ENCODE measurements at places on chromosomes 16 and 17. TPM values are rescaled to one million over a fixed set of nuclear protein-coding genes. Genes with fewer than 3 reads are reported as not detected.

GRCh38 chr16:54174201-54174600, 112.4 kb downstream of the IRX3 start:
- no peak overlapping the region for H3K27ac ChIP-seq
- no peaks in the 10 kb centered on the region for H3K36me3 ChIP-seq
- no peaks in the 10 kb centered on the region for H3K4me1 ChIP-seq
- H3K27me3 ChIP-seq: no peaks in the 10 kb centered on the region
- no peak overlapping the region for H3K4me3 ChIP-seq

- H3K36me3 ChIP-seq: peaks cover 78% of the 10 kb centered on the region
- no peaks in the 10 kb centered on the region for H3K27me3 ChIP-seq
- no peak overlapping the region for H3K4me3 ChIP-seq
- peak; percentile 4 for DNase-seq
Observed at GRCh38 chr17:82930924-82931698, 91.3 kb upstream of the ZNF750 start.

- peaks cover 5% of the 10 kb centered on the region for H3K27me3 ChIP-seq
- no peaks in the 10 kb centered on the region for H3K36me3 ChIP-seq
- no peaks in the 10 kb centered on the region for H3K4me1 ChIP-seq
- no peak for DNase-seq
- H3K27ac ChIP-seq: no peak overlapping the region
- no peak overlapping the region for H3K4me3 ChIP-seq
Observed at GRCh38 chr16:49349446-49350168, 24.0 kb upstream of the C16orf78 start.

DNA sequence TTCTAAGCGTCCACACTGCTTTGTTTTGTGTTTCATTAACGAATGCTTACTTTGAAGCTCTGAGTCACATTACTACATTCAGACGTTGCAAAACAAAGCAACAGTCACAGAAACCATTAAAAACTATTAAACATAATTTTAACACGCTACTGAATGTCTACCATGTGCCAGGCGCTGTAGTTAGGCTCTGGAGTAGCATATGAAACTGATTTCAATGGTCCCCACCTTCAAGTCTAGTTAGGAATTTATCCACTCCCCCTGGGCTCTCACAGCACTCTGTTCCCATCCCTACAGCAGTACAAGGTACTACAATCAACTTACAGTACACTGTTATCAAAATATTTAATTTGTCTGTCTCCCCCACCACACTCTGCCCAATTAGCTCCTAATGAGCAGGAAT, 631 bp downstream of the UTP6 start:
- peak overlapping the region; percentile 94 for H3K4me3 ChIP-seq
- peaks cover 38% of the 10 kb centered on the region for H3K36me3 ChIP-seq
- peak overlapping the region; percentile 86 for H3K27ac ChIP-seq
- H3K4me1 ChIP-seq: no peaks in the 10 kb centered on the region

DNA sequence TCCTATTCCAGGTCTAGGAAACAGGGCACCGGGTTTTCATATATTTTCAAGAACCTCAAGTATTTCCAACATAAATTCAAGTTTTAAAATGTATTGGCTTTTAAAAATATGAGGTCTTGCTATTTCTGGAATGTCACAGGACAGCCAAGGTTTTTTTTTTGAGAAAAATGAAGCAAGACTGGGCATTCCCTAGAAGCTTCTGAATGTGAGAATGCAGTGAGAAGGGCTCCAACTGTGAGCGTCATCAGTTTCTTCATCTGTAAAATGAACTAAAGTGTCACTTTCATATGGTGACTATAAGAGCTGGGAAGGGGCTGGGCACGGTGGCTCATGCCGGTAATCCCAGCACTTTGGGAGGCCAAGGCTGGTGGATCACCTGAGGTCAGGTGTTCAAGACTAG, 455.8 kb upstream of the MAF start:
- no peaks in the 10 kb centered on the region for H3K27me3 ChIP-seq
- no peak overlapping the region for H3K27ac ChIP-seq
- no peaks in the 10 kb centered on the region for H3K4me1 ChIP-seq
- H3K4me3 ChIP-seq: no peak overlapping the region
- no peak for DNase-seq

DNA sequence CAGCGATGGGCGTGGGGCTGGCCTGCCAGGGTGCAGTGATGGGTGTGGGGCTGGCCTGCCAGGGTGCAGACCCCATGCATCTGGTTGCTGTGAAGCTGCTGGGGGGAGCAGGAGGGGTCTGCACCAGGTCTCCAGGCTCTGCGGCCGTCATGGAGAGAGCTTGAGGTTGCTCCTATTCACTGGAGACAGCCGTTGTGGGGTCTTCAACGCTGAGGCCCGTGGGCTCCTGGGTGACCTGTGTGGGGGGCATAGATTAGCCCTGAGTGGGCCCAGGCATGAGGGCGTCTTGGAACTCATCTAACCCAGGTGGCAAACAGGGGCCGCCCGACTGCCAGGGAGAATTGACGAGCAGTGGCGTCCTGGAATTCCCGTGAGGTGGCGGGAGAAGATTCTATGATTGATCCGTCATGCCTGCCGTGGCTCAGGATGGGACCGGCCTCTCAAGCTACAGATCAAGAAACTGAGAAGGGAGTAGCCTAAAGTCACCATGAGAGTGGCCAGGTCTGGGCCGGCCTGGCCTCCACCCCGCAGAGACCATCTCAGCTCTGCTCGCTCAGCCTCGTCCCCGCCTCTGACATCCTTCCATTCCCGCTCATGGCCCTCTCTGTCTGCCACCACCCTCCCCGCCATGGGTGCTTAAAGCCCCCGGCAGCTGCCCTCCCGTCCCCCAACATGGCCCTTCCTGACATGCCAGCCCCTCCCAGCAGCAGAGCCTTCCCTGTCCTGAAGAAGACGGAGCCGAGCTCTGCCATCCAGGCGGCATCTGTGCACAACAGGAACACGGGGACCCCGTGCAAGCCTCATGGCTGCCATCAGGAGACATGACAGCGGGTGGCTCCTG, 50.7 kb upstream of the ACSF3 start:
- no peaks in the 10 kb centered on the region for H3K36me3 ChIP-seq
- H3K27ac ChIP-seq: no peak overlapping the region
- DNase-seq: peak; percentile 11
- H3K4me3 ChIP-seq: no peak overlapping the region
- peaks cover 26% of the 10 kb centered on the region for H3K27me3 ChIP-seq
- no peaks in the 10 kb centered on the region for H3K4me1 ChIP-seq

GRCh38 chr17:18856570-18856915, 1.4 kb upstream of the PRPSAP2 start:
- H3K4me3 ChIP-seq: peak overlapping the region; percentile 69
- DNase-seq: no peak
- no peaks in the 10 kb centered on the region for H3K27me3 ChIP-seq
- H3K36me3 ChIP-seq: no peaks in the 10 kb centered on the region
- peak overlapping the region; percentile 74 for H3K27ac ChIP-seq
- peaks cover 19% of the 10 kb centered on the region for H3K4me1 ChIP-seq

DNA sequence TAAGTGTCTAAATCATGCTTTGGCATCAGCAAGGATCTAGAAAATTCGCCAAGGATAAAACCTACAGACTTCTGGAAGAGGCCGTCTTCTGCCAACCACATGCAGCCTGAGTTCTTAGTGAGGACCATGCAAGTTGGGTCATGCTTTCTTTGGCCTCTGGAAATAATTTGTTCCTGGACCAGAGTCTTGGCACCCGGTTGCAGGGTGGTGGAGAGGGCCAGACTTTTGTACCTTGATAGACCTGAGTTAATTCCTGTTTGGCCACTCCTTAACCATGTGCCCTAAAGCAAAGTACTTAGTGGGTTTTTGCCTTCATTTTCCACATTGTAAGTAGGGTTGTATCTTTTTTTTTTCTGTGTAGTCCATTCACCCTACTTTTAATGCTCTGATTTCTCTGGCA, 283.4 kb upstream of the IRX5 start:
- H3K4me1 ChIP-seq: no peaks in the 10 kb centered on the region
- no peak overlapping the region for H3K27ac ChIP-seq
- no peaks in the 10 kb centered on the region for H3K27me3 ChIP-seq
- H3K36me3 ChIP-seq: no peaks in the 10 kb centered on the region
- no peak overlapping the region for H3K4me3 ChIP-seq
- DNase-seq: no peak

- H3K27me3 ChIP-seq: no peaks in the 10 kb centered on the region
- H3K4me3 ChIP-seq: no peak overlapping the region
- no peak for DNase-seq
- H3K27ac ChIP-seq: no peak overlapping the region
Observed at GRCh38 chr16:68041783-68042182, 18.7 kb downstream of the DUS2 start.

- no peaks in the 10 kb centered on the region for H3K36me3 ChIP-seq
- H3K4me3 ChIP-seq: peak within 1 kb of the TSS; percentile 69
- peak within 1 kb of the TSS; percentile 82 for H3K27ac ChIP-seq
- peaks cover 34% of the 10 kb centered on the region for H3K4me1 ChIP-seq
Observed at GRCh38 chr17:50129728-50130558, at the start of gene SAMD14. SAMD14 (minus strand) TSS chr17:50130160; CDS start chr17:50124959, 5,201 bp downstream.

DNA sequence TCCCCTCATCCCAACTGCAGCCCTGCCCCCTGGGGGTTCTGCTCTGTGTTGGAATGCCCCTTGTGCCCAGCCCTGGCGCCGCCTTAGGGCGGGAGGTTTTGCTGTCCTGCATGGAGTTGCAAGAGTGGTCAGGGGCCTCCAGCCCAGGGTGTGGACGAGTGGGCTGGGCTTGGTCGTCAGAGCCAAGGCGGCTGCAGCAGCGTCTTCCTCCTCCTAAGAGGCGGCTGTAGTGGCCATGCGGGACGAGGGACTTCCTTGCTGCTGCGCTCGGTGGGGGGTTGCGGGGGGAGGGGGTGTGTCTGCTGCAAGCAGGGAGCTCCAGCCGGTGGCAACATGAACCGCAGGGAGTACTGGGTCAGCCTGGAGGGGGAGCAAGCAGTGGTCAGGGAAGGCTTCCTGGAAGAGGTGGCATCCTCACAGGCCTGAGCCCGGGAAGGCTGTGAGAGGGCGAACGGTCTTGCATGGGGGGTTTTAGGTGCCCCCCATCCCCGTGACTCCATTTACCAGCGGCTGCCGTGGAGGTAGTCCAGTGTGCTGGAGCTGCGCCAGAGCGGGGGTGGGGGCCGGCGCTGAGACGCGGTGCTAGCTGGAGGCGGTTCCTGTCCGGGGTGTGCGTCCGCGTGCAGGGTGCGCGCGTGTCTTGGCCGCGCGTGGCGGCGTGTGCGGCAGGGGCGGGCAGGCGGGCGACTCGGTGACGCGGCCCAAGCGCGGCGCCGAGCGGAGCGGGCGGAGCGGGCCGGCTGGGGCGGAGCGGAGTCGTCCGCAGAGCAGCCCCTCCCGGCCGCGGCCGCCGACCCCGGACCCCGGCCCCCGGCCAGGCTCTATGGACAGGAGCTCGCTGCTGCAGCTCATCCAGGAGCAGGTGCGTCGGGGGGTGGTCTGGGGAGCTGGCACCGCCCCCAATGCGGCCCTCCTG, at the start of gene RHBDL1:
Gene RHBDL1, plus strand, starts transcription at position 704 of the 916 bp plus-strand sequence. Its CDS starts 120 bp downstream, at position 824.
- no peak for DNase-seq
- H3K4me1 ChIP-seq: peaks cover 7% of the 10 kb centered on the region
- H3K4me3 ChIP-seq: peak within 1 kb of the TSS; percentile 46
- H3K36me3 ChIP-seq: peaks cover 4% of the 10 kb centered on the region

DNA sequence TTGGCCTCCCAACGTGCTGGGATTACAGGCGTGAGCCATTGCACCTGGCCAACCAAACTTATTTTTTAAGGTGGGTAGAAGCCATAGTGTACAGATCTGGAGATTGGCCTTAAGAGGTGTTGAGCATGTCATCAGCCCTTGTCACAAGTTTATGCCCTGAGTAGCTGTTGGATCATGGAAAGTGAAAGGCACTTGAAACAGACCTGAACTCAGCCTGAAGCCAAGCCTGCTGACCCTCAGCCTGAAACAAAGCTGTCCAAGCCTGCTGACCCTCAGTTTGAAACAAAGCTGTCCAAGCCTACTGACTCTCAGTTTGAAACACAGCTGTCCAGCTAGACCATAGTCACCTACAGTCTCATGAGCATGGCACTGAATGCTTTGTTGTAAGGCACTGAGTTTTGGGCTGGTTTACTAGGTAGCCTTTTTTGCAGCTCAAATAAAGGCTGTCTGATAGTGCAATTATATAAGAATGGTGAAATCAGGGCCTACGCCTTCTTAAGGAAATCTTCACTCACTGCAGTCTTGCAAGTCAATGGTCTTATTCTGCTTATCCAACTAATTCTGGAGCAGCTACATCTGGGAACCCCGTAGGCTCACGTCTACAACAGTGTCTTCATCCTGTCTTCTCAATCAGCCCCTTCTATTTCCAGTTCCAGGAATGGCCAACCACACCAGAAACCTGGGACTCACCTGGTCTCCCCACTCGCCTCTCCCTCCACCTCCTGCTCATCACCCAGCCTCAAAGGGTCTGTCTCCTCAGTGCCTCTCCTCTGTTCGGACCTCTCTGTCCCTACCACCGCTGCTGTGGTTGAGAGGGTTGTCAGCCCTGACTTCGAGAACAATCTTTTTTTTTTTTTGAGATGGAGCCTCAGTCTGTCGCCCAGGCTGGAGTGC, 2.9 kb upstream of the NPIPB15 start:
- no peak overlapping the region for H3K4me3 ChIP-seq
- no peak for DNase-seq
- H3K27ac ChIP-seq: no peak overlapping the region
- no peaks in the 10 kb centered on the region for H3K4me1 ChIP-seq
- no peaks in the 10 kb centered on the region for H3K27me3 ChIP-seq
- H3K36me3 ChIP-seq: no peaks in the 10 kb centered on the region

DNA sequence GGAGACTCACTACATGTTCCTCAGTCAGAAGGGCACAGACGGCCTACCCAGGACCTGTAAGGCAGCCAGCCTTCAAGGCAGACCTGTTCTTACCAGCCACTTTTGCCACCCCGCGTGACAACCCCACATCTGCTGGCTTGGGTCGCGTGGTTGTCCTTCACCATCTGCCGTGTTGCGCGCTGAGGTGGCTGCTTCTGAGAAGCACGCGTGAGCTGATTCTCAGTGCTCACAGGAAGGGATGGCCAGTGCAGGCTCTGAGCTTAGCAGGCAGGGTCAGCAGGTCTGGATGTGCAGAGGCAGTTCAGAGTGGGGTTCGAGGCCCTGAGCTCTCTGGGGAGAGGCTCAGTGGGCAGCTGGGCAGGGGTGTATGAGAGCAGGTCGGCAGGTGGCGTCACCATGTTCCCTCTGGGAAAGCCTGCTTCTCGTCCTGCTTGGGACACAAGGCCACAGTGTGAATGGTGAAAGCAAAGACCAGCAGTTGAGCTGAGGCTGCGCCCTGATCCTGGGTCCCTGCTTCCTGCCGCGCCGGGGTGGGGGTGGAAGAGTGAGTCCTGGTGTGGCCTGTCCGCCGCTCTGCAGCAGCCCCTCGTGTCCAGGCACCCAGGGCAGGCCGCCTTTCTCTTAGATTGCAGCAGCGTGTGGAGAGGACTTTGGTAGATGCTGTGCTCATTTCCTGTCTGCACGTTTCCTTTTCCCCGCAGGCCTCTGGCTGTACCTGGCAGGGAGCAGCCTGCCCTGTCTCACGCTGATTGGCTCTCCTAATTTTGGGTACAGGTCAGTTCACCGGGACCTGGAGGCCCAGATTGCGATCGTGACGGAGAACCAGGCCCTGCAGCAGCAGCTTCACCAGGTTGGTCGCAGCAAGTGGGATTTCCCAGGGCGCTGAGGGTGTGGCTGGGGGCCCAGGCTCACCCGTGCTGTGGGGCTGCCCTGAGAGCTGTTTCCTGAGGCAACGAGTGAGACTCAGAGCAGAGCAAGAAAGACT, 36.0 kb downstream of the PGS1 start:
- H3K27me3 ChIP-seq: no peaks in the 10 kb centered on the region
- no peak overlapping the region for H3K4me3 ChIP-seq
- no peak for DNase-seq
- peaks cover 15% of the 10 kb centered on the region for H3K36me3 ChIP-seq
- peak overlapping the region; percentile 94 for H3K27ac ChIP-seq

- no peak overlapping the region for H3K27ac ChIP-seq
- no peaks in the 10 kb centered on the region for H3K4me1 ChIP-seq
- no peak for DNase-seq
- no peak overlapping the region for H3K4me3 ChIP-seq
Observed at GRCh38 chr16:10896165-10896564, 19.2 kb downstream of the CIITA start.

The HES7 gene
- not detected for total RNA-seq

The CA5A gene
- total RNA-seq: not detected

The DDX5 gene
- total RNA-seq: 382 TPM

The SNAI3 gene
- total RNA-seq: 3.9 TPM

The RAB40B gene
- total RNA-seq: 28.0 TPM

The GNG13 gene
- not detected for total RNA-seq

The TRIM16 gene
- 24.2 TPM for total RNA-seq

The CMTM2 gene
- not detected for total RNA-seq
